ENCODE measurements at places on chromosomes 7 and 10.

- peaks cover 3% of the 10 kb centered on the region for H3K4me1 ChIP-seq
- no peaks in the 10 kb centered on the region for H3K36me3 ChIP-seq
- H3K27me3 ChIP-seq: peaks cover 16% of the 10 kb centered on the region
- no peak overlapping the region for H3K4me3 ChIP-seq
- no peak for DNase-seq
Measured at GRCh38 chr7:26081638-26082037, 70.4 kb upstream of the NFE2L3 start.

DNA sequence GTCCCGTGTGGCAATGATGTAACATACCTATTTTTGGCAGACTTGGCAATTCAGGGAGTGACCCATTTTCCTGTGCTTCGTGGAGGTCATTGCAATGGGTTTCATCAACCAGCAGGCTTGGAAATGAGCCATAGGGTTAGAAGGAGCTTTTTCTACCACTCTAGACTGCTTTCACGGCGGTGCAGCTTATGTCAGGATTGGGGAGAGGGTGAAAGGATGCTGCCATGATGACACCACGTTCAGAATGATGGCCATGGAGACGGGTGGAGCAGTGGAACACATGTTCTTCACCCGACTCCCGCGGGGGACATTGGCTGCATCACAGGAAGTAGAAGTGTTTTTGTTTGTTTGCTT is 220.2 kb downstream of the EMX2 start:
- H3K4me3 ChIP-seq: no peak overlapping the region
- no peaks in the 10 kb centered on the region for H3K36me3 ChIP-seq
- H3K27me3 ChIP-seq: peaks cover 10% of the 10 kb centered on the region
- no peak overlapping the region for H3K27ac ChIP-seq
- DNase-seq: no peak

- peaks cover 42% of the 10 kb centered on the region for H3K27me3 ChIP-seq
- no peaks in the 10 kb centered on the region for H3K36me3 ChIP-seq
- DNase-seq: no peak
- peaks cover 3% of the 10 kb centered on the region for H3K4me1 ChIP-seq
Measured at GRCh38 chr10:92418891-92419290, 127.9 kb downstream of the MARCHF5 start.

DNA sequence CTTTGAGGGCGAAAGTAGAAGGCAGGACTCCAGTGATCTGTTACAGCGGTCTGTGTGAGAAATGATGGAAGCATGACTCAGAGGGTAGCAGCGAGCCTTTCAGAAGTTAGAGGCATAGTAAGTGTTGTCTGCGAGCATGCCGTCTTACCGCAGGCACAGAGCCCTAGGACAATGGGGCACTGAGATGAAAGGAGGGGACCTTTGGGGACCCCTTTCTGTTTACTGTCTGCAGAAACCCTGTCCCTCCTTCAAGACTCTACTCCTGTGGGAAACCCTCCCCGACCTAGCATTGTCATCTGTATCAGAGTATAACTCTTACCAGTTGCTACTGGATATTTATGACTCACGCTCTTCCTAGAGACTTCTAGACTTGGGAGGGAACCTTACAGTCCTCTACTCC is 87.2 kb upstream of the AGK start:
- no peaks in the 10 kb centered on the region for H3K36me3 ChIP-seq
- no peak for DNase-seq
- H3K4me1 ChIP-seq: no peaks in the 10 kb centered on the region

DNA sequence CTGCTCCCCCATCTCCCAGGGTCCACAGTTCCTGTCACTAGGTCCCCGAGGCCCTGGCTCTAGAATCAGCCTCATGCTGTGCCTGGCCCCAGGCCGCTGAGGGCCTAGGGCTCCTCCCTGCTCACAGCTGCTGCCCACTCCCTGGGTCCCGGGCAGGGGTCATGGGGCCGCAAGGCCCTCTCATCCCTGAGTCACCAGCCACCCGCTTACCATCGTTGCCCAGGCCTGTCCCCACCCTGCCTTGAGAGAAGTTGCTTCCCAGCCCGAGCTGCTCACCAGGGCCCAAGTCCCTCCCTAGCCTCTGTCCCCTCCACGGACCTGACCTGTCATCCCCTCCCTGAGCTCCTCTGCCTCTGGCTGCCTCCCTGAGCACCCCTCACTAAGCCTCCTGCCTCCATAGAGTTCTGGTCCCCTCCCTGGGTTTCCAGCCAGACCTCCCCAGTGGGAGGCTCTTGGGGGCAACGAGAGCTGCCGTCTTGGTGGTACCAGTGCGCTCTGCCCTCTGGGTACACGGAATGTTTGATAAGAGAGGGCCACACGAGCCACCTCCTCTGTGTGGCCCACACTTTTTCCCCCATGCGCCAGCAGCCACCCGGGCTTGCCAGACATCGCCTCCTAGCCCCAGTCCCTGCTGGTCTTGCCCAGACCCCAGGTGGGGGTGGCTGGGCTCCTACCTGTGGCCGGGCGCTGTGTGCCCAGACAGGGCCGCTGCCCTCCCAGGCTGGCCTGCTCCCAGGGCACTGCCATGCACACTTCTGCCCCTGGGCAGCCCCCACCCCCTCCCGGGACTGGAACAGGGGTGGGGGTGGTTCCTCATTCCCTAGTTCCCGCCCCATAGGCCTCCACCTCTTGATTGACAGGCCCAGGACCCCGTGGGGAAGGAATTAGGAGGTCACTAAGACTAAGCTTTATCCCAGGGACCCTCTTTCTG is 21.3 kb downstream of the MLXIPL start:
- H3K4me1 ChIP-seq: no peaks in the 10 kb centered on the region
- H3K27ac ChIP-seq: no peak overlapping the region
- no peaks in the 10 kb centered on the region for H3K36me3 ChIP-seq
- DNase-seq: no peak
- H3K4me3 ChIP-seq: no peak overlapping the region

GRCh38 chr10:16909961-16910792 is 93.0 kb upstream of the RSU1 start:
- H3K36me3 ChIP-seq: peaks cover 8% of the 10 kb centered on the region
- H3K27ac ChIP-seq: no peak overlapping the region
- no peaks in the 10 kb centered on the region for H3K27me3 ChIP-seq

- peaks cover 24% of the 10 kb centered on the region for H3K36me3 ChIP-seq
- no peak overlapping the region for H3K4me3 ChIP-seq
- no peak for DNase-seq
Measured at GRCh38 chr10:70337201-70337651, 45.2 kb downstream of the LRRC20 start.

GRCh38 chr7:145168427-145168826 is 332.6 kb upstream of the TPK1 start:
- no peaks in the 10 kb centered on the region for H3K4me1 ChIP-seq
- H3K4me3 ChIP-seq: no peak overlapping the region
- H3K27ac ChIP-seq: no peak overlapping the region
- H3K36me3 ChIP-seq: no peaks in the 10 kb centered on the region

DNA sequence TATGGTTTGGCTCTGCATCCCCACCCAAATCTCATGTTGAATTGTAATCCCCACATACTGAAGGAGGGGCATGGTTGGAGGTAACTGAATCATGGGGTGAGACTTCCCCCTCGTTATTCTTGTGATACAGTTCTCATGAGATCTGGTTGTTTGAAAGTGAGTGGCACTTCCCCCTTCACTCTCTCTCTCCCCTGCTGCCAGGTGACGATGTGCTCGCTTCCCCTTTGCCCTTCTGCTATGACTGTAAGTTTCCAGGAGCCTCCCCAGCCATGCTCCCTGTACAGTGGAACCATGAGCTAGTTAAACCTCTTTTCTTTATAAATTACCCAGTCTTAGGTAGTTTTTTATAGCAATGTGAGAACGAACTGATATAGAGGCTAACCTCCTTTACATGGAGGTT is 16.6 kb downstream of the PLPP4 start:
- H3K36me3 ChIP-seq: no peaks in the 10 kb centered on the region
- DNase-seq: no peak
- no peak overlapping the region for H3K4me3 ChIP-seq
- no peaks in the 10 kb centered on the region for H3K4me1 ChIP-seq
- no peak overlapping the region for H3K27ac ChIP-seq

DNA sequence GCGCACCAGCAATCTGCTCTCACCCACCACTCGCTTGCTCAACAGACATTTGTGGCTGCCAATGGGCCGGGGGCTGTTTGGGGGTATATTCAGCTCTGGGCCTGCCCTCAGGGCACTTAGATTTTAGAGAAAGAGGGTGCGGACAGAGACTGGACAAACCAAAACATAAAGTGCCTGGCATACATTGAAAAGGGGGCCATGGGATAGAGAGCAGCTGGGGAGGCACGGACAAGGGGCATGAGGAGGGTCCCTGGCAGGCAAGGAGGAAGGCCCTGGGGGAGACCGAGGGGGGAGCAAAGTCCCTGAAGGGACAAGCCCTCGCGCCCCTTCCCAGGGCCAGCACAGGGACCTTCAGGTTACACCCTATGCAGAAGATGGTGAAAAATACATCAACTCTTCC is 43.5 kb downstream of the CLRN3 start:
- no peak overlapping the region for H3K4me3 ChIP-seq
- peaks cover 7% of the 10 kb centered on the region for H3K27me3 ChIP-seq
- no peak overlapping the region for H3K27ac ChIP-seq

- H3K4me3 ChIP-seq: no peak overlapping the region
- no peaks in the 10 kb centered on the region for H3K27me3 ChIP-seq
- H3K4me1 ChIP-seq: no peaks in the 10 kb centered on the region
- no peak for DNase-seq
- H3K27ac ChIP-seq: no peak overlapping the region
- H3K36me3 ChIP-seq: no peaks in the 10 kb centered on the region
Measured at GRCh38 chr7:9498303-9498702, 1064.9 kb downstream of the NXPH1 start.

- no peak overlapping the region for H3K4me3 ChIP-seq
- H3K27ac ChIP-seq: no peak overlapping the region
- DNase-seq: no peak
- no peaks in the 10 kb centered on the region for H3K36me3 ChIP-seq
Measured at GRCh38 chr10:93916257-93917063, 22.7 kb downstream of the SLC35G1 start.

DNA sequence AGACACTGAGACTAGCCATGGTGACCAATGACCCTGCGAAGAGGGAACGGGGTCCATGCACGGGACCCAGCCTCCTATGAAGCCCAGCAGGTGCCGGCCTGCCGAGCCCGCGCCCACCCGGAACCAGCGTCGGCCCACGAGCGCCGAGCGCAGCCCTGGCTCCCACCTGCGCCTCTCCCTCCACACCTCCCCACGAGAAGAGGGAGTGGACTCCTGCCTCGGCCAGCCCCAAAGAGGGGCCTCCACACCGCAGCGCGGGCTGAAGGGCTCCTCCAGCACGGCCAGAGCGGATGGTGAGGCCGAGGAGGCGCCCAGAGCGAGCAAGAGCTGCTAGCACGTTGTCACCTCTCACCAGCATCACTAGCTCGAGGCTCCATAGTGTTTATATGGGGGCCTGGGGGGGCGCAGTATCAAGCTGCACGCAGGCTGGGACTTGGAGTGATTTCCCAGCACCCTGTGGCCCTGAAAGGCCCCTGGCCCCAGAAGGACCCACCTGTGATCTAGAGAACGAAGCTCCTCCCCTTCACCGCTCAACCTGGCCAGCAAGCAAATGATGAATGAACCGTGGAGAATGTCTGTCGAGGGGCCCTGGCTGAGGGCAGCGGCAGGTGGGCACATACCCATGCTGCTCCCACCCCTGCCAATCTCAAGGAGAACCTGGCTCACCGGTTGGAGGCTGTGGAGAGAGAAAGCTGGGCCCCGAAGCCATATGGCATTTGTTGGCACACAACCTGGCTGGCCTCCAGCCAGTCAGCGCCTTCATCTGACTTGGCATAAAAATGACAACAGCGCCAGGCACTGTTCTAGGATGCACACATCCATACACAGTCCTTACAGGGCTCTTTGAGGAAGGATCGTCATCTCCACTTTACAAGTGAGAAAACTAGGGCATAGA is 30.7 kb downstream of the GHRHR start:
- no peaks in the 10 kb centered on the region for H3K27me3 ChIP-seq
- no peak overlapping the region for H3K4me3 ChIP-seq
- DNase-seq: no peak
- H3K4me1 ChIP-seq: no peaks in the 10 kb centered on the region
- no peak overlapping the region for H3K27ac ChIP-seq
